ENCODE measurements at places on chromosomes 1 and 21.

DNA sequence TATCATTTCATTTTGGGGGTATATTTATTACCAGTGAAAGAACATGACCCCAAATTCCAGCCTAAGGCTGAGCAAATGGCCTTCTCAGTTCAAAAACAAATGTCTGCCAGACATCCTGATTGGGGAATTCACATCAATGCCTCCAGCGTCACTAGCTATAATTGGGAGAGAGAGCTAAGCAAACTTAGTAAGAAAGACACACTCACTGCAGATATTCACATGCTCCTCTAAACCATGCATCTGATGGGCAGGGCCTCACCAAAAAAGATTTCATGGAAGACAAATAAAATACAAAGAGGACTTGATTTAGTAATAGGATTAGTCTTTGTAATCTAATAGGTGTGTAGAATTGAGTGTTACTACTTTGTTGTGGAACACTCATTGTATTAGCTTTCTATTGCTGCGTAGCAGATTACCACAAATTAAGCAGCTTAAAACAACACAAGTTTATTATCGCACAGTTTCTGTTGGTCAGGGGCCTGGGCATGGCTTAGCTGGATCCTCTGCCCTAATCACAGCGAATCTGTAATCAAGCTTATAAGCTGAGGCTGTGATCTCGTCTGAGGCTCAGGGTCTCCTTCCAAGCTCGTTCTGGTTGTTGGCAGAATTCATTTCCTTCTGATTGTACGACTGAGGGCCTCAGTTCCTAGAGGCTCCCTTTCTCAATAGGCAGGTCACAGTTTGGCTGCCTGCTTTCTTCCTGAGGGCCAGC is 243.0 kb downstream of the PBX1 start:
- DNase-seq = no peak

DNA sequence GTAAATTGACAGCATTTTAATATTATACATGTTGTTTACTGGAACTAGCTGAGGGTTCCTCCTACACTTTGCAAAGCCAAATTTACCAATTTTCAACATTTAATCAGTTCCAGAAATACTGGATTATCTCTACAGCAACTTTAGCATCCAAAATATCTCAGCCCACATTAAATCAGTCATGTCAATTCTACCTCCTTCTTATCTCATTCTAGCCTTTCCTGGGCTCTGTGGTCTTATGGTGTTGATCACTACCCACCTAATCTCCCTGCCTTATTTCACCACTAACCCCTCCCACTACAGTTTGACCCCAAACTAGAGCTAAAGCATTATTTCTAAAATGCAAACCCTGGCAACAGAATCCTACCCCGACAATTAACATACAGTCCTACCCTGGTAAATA is 3.3 kb downstream of the OMA1 start:
- DNase-seq = no peak

DNA sequence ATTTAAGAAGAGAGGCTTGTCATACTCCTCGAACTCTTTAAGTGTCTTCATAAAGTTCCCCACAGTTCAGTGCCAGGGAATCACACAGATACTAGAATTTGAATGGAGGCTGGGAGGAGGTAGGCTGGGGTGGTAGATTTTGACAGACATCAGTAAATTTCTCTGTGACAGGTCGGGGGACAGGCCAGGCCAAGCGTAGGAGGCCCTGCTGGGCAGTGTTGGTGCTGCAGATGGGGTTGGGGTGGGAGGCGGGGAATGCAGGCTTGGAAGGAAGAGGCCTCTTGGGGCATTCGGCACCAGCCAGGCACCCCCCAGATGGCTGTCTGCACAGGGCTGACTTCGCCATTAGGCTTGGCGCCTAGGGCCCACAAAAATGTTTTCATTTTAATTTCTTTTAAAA is 84.0 kb downstream of the MAN1C1 start:
- no peak for DNase-seq

DNA sequence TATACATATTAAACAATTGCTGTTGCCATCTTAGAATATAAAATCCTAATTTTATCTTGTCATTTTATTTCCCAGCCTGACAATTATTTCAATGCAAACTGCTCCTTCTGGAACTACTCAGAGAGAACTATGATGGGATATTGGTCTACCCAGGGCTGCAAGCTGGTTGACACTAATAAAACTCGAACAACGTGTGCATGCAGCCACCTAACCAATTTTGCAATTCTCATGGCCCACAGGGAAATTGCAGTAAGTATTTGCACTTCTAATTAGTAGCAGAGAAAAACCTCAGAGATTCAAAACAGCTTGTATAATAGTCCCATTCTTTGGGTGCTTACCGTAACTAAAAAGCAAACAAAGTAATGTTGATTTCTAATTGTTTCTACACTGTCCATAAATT is 167.2 kb downstream of the ADGRL2 start:
- no peak for DNase-seq

DNA sequence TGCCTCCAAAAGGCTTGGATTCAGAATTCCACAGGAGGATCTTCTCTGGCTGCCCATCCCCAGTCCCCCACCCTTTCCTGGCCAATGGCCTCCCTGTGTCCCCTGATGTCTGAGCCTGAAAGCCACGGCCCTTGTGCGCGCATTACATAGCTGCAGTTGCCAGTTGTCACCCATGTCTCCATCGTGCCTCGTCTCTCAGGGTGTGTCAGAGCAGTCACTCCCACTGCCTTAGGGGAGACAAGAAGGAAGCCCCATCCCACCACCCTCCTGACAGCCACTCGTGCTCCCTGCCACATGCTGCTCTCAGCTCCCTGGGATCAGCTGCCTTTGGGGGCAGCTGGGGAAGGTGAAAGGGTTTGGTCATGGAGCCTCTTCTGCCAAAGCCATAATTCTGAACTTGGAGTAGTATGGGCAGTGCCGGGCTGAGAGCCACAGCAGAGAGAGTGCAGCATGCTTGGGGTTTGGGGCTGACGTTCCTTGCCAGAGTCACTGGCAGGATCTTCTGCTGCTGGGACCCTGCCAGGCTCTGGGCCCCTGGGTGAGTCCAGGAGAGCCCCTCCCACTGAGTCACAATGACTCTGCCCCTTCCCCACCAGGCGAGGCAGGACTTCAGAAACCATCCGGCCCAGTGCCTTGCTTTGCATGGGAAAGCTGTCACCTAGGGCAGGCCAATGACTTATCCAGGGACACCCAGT is 285.9 kb upstream of the VAMP3 start:
- DNase-seq = no peak

Measured in T-cell (primary cell).